ENCODE measurements at places on chromosomes 16 and 17.

DNA sequence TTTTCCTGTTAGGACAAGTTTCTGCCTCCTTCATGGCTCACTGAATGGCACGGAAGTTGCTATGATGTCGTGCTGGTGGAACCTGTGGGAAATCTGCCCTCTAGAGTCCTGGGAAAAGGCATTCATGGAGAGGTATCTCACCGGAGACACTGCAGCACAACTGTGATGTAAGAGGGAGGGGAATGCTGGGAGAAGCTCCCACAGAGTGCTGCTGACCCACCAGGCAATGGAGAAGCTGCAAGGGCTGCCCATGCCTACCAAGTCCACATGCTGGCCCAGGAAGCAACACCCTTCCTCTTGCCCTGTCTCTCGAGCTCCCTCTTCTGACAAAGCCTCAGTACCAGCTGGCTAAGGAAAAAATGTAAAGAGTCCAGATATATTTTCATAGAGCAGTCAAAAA lies 45.2 kb upstream of the SLC5A11 start:
- DNase-seq: no peak

- DNase-seq: peak; percentile 0
Measured at GRCh38 chr17:73474370-73474988, 162.7 kb upstream of the CDC42EP4 start.

DNA sequence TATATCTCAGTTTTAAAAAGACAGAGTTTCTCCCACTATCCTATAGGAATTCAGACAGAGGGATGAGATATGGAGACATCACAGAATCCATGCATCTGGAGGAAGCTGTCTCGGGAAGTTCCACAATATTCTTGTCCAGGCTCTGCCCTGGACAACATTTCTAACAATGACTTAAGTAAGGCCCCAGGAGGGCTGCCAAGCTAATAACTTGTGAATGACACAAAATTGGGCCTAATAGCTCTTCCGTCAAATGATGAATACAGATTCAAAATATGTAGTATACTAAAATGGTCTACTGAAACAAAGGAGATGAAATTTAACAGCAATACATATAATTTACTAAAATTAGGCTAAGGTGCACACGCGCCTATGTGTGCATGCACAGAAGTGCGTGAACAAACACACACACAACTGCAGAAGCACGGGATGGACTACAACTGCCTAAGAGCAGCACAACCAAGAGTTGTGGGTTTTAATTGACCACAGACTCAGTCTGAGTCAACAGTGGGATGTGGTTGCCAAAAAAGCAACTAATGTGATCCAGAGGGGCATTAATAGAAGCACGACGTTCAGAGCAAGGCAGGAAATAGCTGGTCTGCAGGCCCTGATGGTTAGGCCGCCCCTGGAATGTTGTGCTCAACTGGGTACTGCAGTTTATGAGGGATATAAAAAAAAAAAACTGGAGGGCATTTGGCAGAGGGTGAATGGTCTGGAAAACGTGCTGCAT lies 26.3 kb upstream of the HS3ST2 start:
- DNase-seq: peak; percentile 88

GRCh38 chr17:21039839-21040575 lies 2.8 kb downstream of the USP22 start:
- no peak for DNase-seq

GRCh38 chr16:25224731-25225319 lies 8.1 kb downstream of the AQP8 start:
- no peak for DNase-seq

DNA sequence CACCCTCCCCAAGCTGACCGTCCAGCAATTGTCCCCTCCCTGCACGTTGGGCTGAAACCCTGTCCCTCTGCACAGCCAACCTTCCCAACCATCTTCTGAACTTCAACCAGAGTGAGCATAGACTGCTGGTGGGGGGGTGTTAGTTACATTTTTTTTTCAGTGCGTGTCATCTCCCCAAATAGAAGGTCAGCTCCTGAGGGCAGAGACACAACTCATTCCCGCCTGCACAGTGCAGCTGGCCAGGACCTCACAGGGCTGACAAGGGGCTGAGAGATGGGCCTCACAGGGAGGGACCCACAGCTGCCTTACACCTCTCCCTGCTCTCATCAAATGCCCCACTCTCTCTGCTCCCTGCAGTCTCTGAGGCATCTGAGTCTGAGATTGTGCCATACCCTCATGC lies 8.4 kb downstream of the SRL start:
- no peak for DNase-seq

- no peak for DNase-seq
Measured at GRCh38 chr16:24253192-24253591, 2.9 kb upstream of the CACNG3 start.

GRCh38 chr17:16945136-16945482 lies 26.8 kb downstream of the TNFRSF13B start:
- no peak for DNase-seq

GRCh38 chr17:77317091-77317750 lies 176.5 kb downstream of the SEC14L1 start:
- no peak for DNase-seq

DNA sequence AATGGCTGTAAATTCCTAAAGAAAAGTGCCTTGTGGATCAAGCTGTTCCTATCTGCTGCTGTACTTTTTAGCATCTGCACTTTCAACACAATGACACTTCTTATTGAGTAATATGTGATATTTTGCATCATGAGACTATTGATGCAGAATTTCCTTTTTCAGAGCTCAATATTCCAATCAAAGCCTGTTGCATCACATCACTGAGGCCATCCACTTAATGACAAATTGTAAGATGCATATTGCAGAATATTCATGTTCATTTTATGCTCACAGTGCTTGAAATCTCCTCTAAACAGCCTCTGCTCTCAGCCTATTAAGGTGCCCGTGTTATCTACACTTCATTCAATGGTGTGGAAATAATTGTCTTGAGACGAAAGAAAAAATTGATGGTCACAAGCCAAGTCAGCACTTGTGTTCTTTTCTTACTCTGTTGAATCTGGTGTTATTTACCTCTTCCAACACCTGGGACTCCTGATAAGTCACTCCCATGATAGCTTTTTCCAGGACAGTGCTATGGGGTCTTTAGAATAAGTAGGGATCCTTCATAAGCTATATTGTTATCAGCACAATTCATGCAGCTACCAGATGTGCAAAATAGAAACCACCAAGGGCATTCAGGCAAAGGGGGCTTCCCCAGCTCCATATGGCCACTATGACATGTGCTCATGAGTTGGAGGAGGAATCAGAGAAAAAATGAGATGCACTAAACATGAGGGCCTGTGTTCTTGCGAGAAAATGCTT lies 9.3 kb upstream of the SKAP1 start:
- no peak for DNase-seq

GRCh38 chr17:7292729-7293128 lies 1.7 kb downstream of the YBX2 start:
- no peak for DNase-seq

- no peak for DNase-seq
Measured at GRCh38 chr17:59439262-59439661, 107.8 kb downstream of the YPEL2 start.

GRCh38 chr16:71628810-71629209 lies 2.8 kb downstream of the MARVELD3 start:
- no peak for DNase-seq

DNA sequence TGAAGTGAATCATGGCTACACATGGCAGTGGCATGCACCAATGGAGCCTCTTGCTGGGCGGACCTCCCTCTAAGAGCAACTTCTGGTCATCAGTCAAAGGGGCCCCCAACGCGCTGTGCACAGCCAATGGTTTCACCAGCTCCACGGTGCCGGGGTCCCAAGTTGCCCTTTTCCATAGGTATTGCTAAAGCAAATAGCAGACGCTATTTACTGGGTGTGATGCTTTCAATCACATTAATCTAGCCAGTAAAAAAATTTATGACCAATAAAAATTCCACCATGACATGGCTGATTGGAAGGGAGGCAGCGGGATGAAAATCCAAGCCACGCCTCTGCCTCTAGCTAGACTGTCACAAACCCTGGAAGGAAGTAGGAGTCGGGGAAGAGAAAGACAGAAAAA lies 680.3 kb upstream of the SOX9 start:
- no peak for DNase-seq

GRCh38 chr17:77677211-77677610 lies 281.3 kb upstream of the TNRC6C start:
- no peak for DNase-seq

- no peak for DNase-seq
Measured at GRCh38 chr17:38565853-38566665, 39.7 kb downstream of the SRCIN1 start.

DNA sequence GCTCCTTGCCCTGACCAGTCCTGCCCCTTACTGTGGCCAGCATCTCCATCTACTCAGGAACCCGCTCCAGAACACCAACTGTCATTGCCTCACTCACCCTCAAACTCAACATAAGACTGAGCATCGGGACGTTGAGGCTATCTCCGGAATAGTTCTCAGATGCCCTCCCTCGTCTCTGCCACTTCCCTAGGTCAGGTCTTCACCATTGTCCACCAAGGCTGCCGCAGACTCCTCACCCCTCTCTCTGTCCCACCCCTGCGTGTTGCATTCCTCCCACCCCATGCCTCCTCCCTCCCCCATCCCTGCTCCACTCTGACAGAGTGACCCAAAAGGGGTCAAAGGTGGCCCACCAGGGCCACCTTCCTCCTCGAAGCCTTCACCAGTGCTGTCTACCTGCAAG lies 37.2 kb downstream of the C17orf67 start:
- no peak for DNase-seq

GRCh38 chr16:6155271-6155670 lies 1057.7 kb upstream of the EEF2KMT start:
- DNase-seq: no peak

GRCh38 chr16:11345040-11345862 lies at the start of gene RMI2:
Gene RMI2, plus strand, starts transcription at chr16:11345459. Its CDS starts 13 bp downstream, at chr16:11345472.
- DNase-seq: no peak

GRCh38 chr16:70746040-70746707 lies 54.8 kb downstream of the VAC14 start:
- peak; percentile 67 for DNase-seq

DNA sequence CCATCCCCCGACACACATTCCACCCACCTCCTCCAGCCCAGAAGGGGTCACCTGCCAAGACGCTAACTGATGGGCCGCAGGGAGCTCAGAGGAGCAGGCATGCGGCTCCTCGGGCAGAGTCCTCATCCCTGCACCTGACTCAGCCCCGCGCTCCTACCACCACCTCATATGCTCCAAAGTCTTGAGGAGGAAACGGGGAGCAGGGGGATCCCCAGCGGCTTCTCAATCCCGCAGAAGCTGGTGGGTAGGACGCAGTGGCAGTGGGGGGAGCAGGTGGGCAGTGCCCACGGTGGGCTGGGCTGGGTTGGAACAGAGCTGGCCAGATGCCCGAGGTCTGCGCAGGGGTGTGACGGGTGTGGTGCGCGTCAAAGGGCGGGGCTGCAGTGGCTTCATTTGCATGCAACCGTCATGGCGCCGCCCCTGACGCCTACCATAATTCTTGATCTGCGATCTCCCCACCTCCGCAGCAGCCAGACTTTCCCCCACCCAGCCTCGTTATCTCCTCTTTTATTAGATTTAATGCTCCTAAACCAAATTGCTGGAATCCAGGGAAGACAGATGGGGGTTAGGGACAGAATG lies 39.0 kb upstream of the EMP2 start:
- no peak for DNase-seq

- no peak for DNase-seq
Measured at GRCh38 chr16:49731911-49732310, 124.0 kb downstream of the ZNF423 start.

- no peak for DNase-seq
Measured at GRCh38 chr16:63578791-63579190, 1542.6 kb upstream of the CDH8 start.

DNA sequence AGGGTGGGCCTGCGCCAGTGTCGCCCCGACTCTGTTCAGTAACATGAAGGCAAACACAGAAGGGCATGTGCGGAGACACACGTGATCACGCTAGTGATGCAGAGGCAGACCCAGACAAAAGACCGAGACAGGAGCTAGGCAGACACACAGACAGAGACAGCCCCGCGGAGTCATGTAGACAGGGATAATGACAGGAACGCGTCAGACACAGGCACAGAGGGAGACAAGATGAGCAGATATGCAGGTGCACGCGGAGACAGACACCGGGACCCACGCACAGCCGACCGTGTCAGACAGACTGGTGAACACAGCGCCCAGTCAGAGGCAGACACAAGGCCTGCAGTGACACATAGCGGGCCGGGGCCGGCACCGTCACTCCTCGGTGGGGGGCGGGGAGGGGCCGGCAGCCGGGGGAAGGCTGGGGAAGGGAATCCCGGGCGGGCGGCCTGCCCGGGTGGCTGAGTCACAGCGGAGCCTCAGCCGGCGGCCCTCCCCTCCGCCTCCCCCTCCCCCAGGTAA lies 7.4 kb downstream of the KDM6B start:
- no peak for DNase-seq

DNA sequence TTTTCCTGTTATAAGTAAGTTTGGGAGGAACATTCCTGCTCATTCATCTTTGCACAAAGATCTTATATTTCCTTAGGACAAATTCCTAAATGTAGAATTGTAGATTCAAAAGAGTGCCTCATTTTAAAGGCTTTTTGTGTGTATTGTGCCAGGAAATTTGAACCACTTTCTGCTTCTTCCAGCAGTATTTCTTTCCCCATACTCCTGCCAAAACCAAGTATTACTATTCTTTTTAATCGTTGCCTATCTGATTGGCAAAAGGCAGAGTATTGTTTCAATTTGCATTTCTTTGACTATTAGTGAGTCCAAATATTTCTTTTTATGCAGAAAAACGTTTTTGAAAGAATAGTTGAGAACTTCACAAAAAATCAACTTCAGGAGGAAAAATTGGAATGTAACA lies 9.3 kb downstream of the ANKS4B start:
- DNase-seq: no peak

- no peak for DNase-seq
Measured at GRCh38 chr17:32928586-32929535, 908 bp downstream of the TMEM98 start.

- DNase-seq: no peak
Measured at GRCh38 chr17:29590411-29591145, 1.1 kb upstream of the GIT1 start.

Measured in AG09309 (cell line).